ENCODE measurements at places on chromosomes 4 and X.

GRCh38 chr4:185134307-185134869 is 8.7 kb upstream of the SLC25A4 start:
- DNase-seq, result no peak

GRCh38 chr4:159366966-159367780 is 264.3 kb downstream of the RAPGEF2 start:
- no peak for DNase-seq

DNA sequence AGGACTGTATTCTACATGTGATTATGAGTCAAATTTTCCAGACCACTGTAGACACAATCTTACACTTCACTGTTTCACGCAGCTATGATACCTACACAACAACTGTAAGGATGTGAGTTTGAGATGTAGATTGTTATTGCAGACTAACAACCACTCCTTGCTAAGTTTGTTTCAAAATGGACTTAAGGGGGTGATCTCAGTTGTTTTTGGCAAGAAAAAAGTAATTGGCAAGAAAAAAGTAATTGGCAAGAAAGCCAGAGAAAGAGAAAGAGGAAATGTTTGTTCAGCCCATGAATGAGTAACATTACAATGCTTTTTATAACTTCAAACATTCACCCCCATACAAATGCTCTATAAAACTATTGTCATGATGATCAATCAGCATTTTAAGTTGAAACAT is 466.4 kb downstream of the DMD start:
- no peak for DNase-seq

DNA sequence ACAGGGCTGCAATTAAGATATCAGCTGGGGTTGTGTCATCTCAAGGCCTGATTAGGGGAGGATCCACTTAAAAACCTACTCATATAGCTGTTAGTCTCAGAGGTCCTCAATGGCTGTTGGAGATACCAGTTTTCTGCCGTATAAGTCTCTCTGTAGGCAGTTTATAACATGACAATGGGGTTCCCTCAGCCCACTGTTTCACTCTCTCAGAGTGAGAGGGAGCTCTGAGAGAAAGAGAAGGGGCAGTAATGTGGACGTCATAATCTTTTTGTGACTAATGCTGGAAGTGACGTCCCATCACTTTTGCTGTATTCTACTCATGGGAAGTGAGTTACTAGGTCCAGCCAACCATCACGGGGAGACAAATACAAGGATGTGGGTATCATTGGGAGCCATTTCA is 70.3 kb downstream of the STIM2 start:
- DNase-seq, result no peak

DNA sequence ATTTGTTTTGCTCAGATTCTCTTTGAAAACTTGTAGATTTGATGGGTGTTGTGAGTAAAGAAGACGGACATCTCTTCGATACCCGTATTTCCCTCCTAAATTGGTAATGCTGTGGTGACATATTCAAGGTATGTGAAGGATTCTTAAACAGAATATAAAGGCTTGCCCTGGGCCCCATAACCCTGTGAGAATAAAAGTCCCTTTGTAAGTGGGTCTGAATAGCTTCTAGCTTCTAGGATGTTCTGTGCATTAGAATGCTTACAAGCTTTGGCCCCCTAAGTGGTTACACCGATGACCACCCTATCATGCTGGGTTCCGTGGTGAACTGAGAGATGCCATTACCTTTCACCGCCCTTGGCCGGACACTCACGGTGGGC is 574 bp upstream of the MOB1B start:
- no peak for DNase-seq

- DNase-seq, result no peak
Measured at GRCh38 chr4:44638091-44638490, 13.3 kb downstream of the YIPF7 start.

- no peak for DNase-seq
Measured at GRCh38 chr4:2045518-2045951, 13.6 kb upstream of the NAT8L start.

GRCh38 chrX:49178537-49178936 is 6.8 kb downstream of the PLP2 start:
- no peak for DNase-seq

- no peak for DNase-seq
Measured at GRCh38 chr4:157574606-157575005, 354.1 kb downstream of the GRIA2 start.

GRCh38 chrX:71177327-71177726 is 32.7 kb downstream of the NLGN3 start:
- no peak for DNase-seq

DNA sequence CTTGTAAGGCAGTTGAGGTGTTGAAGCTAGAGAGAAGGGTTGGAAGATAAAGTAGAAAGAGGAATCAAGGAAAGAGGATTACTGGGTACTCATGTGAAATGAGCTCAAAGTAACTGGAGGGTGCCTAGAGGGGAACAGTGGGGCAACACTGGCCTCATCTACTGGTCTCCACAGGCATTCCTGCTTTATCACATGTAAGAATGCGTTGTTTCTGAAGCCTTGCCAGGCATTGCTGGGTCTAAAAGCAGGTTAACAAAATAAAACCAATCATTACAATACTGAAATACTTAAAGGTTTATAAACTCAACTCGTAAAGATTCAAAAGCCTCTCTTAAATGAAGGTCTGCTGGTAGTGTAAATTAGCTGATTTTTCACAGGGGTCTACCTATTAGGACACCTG is 96.0 kb downstream of the FANCB start:
- DNase-seq, result no peak

DNA sequence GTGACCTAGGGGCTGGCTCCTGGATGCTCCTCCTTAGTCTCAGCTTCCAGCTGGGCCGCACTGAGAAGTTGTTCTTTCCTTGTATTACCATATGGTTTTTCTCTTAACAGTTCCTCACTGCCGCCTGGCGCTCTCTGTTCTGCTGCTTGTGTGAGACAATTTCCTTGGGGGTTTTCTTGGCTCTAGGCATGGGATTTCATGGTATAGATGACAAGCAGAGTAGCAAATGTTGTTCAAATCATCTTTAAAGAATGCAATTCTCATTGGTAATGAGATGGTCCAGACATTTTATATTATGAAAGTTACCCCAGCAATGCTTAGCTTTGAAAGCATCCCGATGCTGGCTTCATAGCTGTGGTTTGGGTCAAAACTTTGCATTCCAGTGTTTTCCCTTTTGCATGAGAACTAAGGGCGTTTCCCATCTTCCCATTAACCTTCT is 37.6 kb downstream of the SEPTIN11 start:
- DNase-seq, result no peak

GRCh38 chrX:137151403-137151802 is 117.6 kb upstream of the GPR101 start:
- DNase-seq, result no peak

DNA sequence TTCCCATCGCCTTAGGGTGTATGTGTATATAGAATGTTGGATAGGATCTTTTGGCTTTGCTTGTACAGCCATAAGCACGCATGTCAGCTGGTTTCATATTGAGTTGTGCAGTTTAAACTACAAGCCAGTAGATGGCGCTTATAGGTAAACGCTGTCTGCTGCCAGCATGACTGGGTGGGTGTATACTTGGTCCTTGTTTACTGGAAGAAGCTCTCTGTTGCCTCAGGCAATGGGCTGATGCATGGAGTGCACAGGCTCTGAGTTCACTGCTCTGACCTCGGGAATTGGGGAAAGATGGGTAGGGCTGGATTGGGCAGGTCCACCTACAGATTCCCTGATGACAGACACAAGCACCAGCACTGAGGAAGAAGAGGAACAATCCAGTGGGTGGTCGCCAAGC is 831.5 kb downstream of the STIM2 start:
- DNase-seq, result no peak

GRCh38 chrX:121932688-121933087 is 885.3 kb downstream of the GLUD2 start:
- DNase-seq, result no peak

DNA sequence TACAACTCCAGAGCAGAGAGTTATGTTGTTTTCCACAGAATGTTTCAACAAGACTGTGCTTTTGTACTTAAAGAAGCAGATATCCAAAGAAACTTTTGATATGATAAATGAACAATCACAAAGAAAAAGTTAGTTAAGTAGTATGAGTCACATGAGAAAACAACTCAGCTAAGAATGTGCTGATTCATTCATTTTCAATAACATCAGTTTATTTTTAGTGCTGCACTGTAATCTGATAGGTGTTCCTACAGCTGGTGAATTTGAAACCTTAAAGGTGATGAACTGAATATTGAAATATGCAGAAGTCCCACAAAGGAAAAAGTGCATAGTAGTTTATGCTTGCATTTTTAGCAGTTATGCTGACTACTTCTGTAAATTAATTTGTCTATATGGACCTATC is 180.3 kb upstream of the TENM3 start:
- DNase-seq, result no peak

DNA sequence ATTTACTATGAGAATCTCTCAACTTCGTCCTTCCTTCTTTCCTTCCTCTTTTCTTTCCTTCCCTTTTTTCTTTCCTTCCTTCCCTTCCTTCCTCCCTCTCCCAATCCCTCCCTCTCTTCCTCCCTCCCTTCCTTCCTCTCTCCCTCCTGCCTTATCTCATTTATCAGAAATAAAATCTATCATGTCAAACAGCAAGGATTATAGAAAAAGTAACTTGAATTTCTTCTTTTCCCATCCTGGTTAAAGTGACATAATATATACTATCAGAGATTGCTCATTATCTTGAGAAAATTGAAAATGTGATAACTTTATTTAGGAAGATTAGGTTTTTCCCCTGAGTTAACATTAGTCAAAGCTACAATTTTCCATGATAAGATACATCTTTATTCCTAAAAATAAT is 5.6 kb downstream of the TIGD4 start:
- no peak for DNase-seq

DNA sequence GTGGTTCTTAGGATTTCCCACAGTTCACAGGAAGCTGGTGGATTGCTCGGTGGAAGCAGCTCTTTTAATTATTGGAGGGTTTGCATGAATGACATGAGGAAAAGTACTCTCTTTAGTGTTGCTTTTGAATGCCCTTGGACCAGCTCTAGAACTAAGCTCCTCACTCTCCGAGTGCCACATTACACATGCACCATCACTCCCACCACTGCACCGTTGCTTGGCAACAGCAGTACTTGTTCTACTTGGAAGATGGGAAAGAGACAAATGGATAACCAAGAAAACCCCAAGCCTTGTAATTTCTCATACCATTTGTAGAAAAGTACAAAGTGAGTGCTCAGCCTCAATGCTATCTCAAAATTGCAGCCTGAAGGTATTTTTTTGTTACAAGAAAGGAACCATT is 620.2 kb upstream of the BOD1L1 start:
- DNase-seq, result no peak

- no peak for DNase-seq
Measured at GRCh38 chr4:111681751-111682150, 463.5 kb upstream of the FAM241A start.

- DNase-seq, result no peak
Measured at GRCh38 chr4:95084584-95084983, 326.8 kb downstream of the BMPR1B start.

DNA sequence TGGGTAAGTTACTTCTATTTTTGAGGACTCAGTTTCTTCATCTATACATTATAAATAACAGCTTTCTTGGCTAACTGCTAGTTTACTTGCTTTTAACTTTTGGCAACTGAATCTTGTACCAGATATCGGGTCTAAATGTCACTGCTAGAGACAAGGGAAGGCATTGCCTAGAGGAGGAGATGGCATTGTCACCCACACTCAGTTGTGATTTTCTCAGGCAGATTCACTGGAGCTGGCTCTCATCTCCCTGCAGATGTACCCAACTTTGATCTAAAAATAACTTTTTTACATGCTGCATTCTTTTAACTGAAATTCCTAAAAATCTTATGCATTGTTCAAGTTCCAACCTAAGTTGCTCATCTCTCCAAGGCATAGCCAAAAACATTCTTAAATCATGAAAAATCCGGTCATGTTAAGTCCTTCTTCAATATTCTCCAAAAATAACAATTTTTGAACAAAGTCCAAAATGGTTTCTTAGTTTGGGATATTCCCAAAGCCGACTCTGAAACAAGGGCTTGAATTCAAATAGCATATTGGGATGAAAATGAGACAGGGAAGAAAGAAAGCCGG is 469.0 kb upstream of the BOD1L1 start:
- DNase-seq, result no peak

DNA sequence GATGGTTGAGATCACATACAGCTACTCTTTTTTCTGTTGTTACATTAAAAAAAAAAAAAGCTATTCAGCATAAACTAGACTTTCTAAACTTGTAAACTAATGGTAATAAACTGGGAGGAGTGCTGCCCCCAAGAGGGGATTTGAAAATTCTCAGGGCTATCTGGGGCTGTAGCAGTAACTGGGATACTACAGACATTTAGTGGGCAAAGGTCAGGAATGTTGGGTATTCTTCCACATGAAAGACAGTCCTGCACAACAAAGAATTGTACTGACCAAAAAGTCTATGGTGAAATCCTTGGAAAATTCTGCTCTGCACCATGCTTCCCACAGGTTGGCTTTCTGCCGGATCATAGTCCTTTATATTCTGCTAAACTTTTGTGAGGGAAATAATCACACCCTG is 232.6 kb upstream of the BOD1L1 start:
- DNase-seq, result no peak

DNA sequence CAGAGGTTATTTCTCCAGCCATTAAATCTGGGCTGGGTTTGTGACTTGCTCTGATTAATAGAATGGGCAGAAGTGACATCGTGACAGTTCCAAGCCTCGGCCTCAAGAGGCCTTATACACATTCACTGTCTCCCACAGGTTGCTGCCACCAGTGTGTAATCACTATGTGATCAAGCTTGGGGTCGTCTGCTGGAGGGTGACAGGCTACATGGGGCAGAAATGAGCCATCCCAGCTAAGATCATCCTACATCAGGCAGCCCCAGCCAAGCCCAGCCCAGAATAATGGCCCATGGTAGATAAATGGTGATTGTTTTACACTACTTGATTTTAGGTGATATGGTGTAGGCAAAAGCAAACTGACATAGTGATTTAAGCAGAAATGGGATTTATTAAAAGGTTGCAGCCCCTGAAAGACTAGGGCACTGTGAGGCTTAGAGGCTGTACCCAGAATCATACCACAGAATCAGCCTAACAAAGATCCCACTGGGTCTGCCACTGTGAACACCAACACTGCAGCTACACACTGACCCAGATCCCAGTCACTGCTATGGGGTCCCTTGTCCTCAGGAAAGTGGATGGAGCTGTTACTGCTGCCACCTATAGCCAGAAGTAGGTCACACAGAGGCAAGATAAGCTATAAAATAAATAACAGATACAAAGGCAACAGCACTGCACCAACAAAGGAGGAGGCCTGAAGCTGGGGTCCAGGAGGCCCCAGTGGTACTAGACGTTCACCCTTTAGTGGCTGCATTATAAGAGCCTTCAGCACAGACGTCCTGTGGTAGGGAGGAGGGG is 159.6 kb upstream of the RBPJ start:
- DNase-seq, result no peak

- no peak for DNase-seq
Measured at GRCh38 chr4:3872834-3873313, 106.7 kb downstream of the ADRA2C start.

DNA sequence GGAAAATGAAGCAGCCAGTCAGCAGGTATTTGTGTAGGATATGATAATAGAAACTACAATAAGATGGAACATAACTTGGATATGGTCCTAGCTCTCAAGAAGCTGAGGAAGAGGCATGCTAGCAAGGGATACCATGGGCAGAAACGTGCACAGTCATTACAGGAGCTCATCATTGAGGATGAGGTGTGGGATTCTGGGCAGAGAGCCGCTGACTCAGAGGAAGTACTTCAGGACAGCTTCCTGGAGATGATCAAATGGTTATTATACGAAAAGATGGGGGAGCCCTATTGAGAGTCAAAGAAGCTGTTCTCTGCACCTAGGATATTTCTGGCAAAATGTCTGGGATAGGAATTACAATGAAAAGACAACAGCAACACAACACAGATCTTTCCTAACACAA is 116.0 kb upstream of the PDE5A start:
- no peak for DNase-seq

- DNase-seq, result no peak
Measured at GRCh38 chrX:36241397-36241796, 321.9 kb downstream of the CFAP47 start.

Measured in activated naive CD4-positive, alpha-beta T cell treated with anti-CD3 and anti-CD28 coated beads for 36 hours (primary cell).